ENCODE measurements at places on chromosomes 1 and 21. TPM values are rescaled to one million over a fixed set of nuclear protein-coding genes. Genes with fewer than 3 reads are reported as not detected.

The LIN28A gene
- total RNA-seq, result 867 TPM

The XCL2 gene
- total RNA-seq, result not detected

The RCSD1 gene
- 0.11 TPM for total RNA-seq

The CADM3 gene
- total RNA-seq, result 2.4 TPM

The WDR64 gene
- not detected for total RNA-seq

The DIRAS3 gene
- total RNA-seq, result 0.47 TPM

The SFN gene
- total RNA-seq, result 2.6 TPM

The PTCH2 gene
- 1.3 TPM for total RNA-seq

The IL23R gene
- not detected for total RNA-seq

The RGS5 gene
- 75.4 TPM for total RNA-seq

The PLA2G2C gene
- not detected for total RNA-seq

The KRTCAP2 gene
- total RNA-seq, result 171 TPM

The KLHDC9 gene
- total RNA-seq, result 15.2 TPM

The DMBX1 gene
- 16.6 TPM for total RNA-seq

The COL16A1 gene
- total RNA-seq, result 9.9 TPM

The KRTAP20-2 gene
- not detected for total RNA-seq

The IGSF9 gene
- 8.5 TPM for total RNA-seq

The PADI4 gene
- not detected for total RNA-seq

The NCMAP gene
- 0.14 TPM for total RNA-seq

The MROH9 gene
- total RNA-seq, result not detected

Measured in endodermal cell (in vitro differentiated cells).